ENCODE measurements at places on chromosomes 12 and 14.

- DNase-seq = no peak
- no peaks in the 10 kb centered on the region for H3K36me3 ChIP-seq
- H3K4me1 ChIP-seq = peaks cover 8% of the 10 kb centered on the region
- no peaks in the 10 kb centered on the region for H3K27me3 ChIP-seq
Observed at GRCh38 chr12:107320033-107320928, 226.9 kb upstream of the CRY1 start.

GRCh38 chr12:91991399-91992187 lies 154.1 kb downstream of the BTG1 start:
- H3K4me3 ChIP-seq = no peak overlapping the region
- no peaks in the 10 kb centered on the region for H3K36me3 ChIP-seq
- H3K27me3 ChIP-seq = no peaks in the 10 kb centered on the region
- no peak overlapping the region for H3K27ac ChIP-seq

GRCh38 chr12:11780521-11781101 lies 131.1 kb downstream of the ETV6 start:
- no peak for DNase-seq
- no peaks in the 10 kb centered on the region for H3K4me1 ChIP-seq
- no peaks in the 10 kb centered on the region for H3K36me3 ChIP-seq
- no peak overlapping the region for H3K4me3 ChIP-seq

- no peak overlapping the region for H3K4me3 ChIP-seq
- no peaks in the 10 kb centered on the region for H3K4me1 ChIP-seq
- no peaks in the 10 kb centered on the region for H3K36me3 ChIP-seq
Observed at GRCh38 chr12:123910057-123910456, 62.6 kb downstream of the CCDC92 start.

DNA sequence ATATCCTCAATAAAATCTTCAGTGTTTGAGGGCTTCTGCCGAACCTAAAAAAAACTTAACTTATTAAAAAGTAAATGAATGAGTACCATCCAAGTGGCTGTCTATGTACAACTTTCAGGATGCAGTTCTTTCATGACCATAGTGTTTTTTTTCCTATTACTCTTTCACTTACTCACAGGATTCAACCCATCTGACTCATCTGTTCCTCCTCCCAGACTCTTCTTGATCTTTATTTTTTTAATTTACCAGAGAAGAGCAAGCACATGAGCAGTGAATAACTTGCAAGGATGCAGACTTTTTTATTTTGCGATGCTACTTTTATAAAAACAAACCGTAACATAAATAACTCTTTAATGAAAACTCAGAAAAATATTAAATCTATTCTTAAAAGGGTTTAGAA lies 24.5 kb downstream of the RECQL start:
- no peaks in the 10 kb centered on the region for H3K4me1 ChIP-seq
- H3K27ac ChIP-seq = no peak overlapping the region

- H3K36me3 ChIP-seq = no peaks in the 10 kb centered on the region
- peak; percentile 70 for DNase-seq
- H3K27ac ChIP-seq = peak overlapping the region; percentile 27
- H3K27me3 ChIP-seq = no peaks in the 10 kb centered on the region
- H3K4me3 ChIP-seq = no peak overlapping the region
Observed at GRCh38 chr14:21039585-21040369, 2.4 kb upstream of the RNASE7 start.

DNA sequence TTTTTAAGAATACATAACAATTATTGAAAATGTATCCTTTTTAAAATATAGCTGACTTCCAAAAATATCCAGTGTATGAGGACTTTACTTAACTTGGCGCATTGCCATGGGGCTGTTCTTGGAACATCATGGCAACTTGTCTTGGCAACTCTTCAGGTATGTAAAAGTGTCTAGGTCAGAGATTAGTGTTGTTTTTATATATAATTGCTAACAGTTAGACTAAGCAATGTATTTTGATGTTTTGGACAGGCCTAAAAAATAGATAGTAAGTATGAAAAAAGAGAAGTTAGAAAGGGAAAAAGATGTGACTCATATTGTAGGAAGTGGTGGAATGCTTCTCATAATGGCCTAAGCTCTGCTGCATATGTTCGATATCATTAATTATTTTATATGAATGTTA lies 70.9 kb downstream of the MON2 start:
- H3K27ac ChIP-seq = no peak overlapping the region
- no peak overlapping the region for H3K4me3 ChIP-seq
- no peaks in the 10 kb centered on the region for H3K27me3 ChIP-seq
- DNase-seq = peak; percentile 18

DNA sequence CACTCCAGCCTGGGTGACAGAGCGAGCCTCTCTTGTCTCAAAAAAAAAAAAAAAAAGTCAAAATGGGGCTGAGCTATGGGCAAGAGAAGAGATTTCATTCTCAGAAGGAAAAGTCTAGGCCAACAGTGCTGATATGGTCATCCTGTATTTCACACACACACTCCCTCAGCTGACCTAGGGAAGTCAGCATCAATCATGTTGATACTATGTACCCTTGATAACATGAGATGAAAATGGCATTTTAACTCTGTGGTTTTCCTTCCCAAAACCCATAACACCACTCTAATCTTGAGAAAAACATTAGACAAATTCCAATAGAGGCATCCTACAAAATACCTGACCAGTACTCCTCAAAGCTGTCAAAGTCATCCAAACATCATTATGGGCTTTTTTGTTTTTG lies 2.3 kb upstream of the NEMP1 start:
- no peaks in the 10 kb centered on the region for H3K36me3 ChIP-seq
- H3K4me3 ChIP-seq = no peak overlapping the region
- H3K4me1 ChIP-seq = peaks cover 5% of the 10 kb centered on the region
- H3K27me3 ChIP-seq = no peaks in the 10 kb centered on the region

GRCh38 chr12:95390192-95390591 lies 83.8 kb upstream of the METAP2 start:
- DNase-seq = no peak
- no peaks in the 10 kb centered on the region for H3K27me3 ChIP-seq
- no peak overlapping the region for H3K27ac ChIP-seq
- H3K36me3 ChIP-seq = no peaks in the 10 kb centered on the region

DNA sequence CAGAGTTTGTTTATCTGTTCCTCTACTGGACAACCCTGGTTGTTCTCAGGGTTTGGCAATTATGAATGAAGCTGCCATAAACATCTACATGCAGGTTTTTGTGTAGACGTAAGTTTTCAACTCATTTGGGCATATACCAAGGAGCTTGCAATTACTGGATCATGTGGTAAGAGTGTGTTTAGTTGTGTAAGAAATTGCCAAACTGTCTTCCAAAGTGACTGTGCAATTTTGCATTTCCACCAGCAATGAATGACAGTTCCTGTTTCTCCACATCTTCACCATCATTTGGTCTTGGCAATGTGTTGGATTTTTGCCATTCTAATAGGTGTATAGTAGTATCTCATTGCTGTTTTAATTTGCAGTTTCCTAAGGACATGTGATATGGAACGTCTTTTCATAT lies 39.8 kb upstream of the FBXO33 start:
- H3K27ac ChIP-seq = no peak overlapping the region
- no peaks in the 10 kb centered on the region for H3K27me3 ChIP-seq
- H3K4me3 ChIP-seq = no peak overlapping the region
- no peak for DNase-seq
- H3K36me3 ChIP-seq = no peaks in the 10 kb centered on the region
- H3K4me1 ChIP-seq = no peaks in the 10 kb centered on the region

DNA sequence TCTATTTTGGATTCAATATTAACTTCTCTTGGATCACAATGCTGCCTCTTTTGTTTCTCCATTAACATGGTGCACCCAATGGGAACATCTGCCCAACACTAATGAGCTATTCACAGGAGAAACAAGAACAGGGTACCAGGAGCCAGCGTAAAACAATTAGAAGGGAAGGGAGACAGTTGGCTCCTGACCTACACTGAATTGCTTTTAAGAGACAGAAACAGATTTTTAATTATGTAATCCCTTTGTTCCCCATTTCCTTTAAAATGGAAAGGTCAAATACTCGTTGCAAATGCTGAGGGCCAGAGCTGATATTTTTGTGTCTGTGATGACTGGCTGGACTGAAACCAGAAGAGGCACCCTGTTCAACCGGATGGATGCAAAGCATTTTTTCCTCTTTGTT lies 108.3 kb downstream of the SEC23A start:
- no peak overlapping the region for H3K4me3 ChIP-seq
- DNase-seq = no peak
- no peaks in the 10 kb centered on the region for H3K27me3 ChIP-seq
- no peaks in the 10 kb centered on the region for H3K36me3 ChIP-seq

DNA sequence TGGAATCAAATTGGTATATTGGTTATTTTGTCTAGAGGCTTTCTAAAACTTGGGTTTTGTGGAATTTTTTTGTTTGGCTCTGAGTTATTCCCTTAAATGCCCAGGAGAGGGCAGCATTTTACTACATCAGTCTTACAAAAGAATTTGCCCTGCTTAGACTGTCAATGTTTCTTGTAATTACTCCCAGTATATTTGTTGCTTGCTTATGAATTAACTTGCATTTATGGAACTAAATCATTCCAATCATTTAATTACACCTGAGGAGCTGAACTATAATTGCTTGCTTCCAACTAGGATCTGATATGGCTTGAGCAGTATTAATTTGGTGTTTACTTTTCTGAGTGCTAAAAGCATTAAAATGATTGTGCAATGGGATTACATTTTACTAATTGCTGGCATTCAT lies 48.7 kb downstream of the MIPOL1 start:
- no peaks in the 10 kb centered on the region for H3K36me3 ChIP-seq
- no peak overlapping the region for H3K4me3 ChIP-seq
- no peaks in the 10 kb centered on the region for H3K4me1 ChIP-seq
- no peak overlapping the region for H3K27ac ChIP-seq

DNA sequence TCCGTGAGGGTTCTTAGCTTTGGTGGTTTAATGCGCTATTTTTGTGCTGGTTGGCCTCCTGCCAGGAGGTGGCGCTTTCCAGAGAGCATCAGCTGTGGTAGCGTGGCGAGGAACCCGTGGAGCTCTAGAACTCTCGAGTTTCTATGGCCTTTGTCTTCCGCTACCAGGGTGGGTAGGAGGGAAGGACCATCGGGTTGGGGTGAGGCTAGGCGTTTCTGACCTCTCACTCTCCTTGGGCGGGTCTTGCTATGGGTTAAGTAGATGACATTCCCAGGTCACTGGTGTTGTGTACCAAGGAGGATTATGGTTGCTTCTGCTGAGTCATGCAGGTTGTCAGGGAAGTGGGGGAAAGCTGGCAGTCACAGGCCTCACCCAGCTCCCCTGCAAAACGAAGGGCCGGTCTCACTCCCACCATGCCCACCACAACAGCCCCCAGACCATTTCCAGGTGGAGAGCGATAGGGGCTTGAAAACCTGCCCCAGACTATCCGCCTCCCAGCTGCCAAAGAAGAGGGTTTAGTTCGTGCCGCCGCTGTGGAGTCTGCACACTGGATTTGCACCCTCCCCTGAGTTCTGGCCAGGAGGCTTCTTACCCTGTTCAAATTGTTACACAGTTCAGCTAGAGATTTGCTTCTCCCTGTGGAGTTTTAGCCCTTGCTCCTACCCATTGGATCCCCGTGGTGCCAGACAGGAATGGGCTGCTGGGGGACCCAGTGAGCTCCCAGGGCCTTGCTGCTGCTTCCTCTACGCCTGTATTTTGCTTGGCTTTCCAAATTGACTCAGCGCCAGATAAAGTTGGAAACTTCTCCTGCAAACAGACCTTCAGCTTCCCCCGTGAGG lies 21.9 kb downstream of the RNFT2 start:
- no peak overlapping the region for H3K27ac ChIP-seq
- no peaks in the 10 kb centered on the region for H3K4me1 ChIP-seq
- no peaks in the 10 kb centered on the region for H3K27me3 ChIP-seq
- DNase-seq = no peak
- H3K36me3 ChIP-seq = no peaks in the 10 kb centered on the region

DNA sequence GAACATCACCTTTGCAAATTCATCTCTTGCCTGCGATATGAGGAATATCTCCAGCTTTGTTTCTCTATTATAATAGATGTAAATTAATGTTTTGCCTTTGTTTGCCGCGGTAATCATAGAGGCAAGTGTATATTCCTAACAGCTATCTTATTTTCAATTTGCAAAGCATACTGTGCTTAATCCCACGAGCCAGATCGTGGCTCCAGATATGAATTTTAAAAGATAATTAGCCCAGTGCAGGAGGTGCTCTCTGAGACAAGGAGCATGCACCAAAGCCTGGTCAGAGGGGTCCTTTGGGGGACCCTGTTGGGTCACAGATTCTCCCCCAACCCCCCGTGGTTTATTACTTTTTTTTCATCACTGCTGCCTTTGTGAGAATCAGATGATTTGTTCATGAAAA lies 1087.5 kb downstream of the BCL11B start:
- H3K4me3 ChIP-seq = no peak overlapping the region
- no peaks in the 10 kb centered on the region for H3K27me3 ChIP-seq
- DNase-seq = no peak

DNA sequence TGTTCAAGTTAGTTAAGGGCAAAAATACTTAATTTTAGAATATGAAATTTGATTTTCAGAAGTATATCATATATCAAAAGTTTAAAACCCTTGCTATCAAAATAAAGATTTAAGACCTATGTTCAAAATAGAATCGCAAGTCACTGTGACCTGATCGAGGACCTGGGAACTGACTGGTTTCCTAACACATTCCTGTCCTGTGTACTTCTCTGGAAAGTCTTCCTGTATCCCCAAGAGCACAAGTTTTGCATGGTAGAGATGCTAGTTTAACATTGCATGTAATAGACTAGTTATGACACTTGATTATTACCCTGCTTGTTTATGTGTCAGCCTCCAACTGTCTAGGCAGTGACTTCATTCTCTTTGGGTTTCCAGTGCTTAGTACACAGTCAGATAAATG lies 30.3 kb downstream of the BCAT1 start:
- no peaks in the 10 kb centered on the region for H3K27me3 ChIP-seq
- no peak overlapping the region for H3K4me3 ChIP-seq
- peaks cover 2% of the 10 kb centered on the region for H3K4me1 ChIP-seq
- H3K36me3 ChIP-seq = no peaks in the 10 kb centered on the region

DNA sequence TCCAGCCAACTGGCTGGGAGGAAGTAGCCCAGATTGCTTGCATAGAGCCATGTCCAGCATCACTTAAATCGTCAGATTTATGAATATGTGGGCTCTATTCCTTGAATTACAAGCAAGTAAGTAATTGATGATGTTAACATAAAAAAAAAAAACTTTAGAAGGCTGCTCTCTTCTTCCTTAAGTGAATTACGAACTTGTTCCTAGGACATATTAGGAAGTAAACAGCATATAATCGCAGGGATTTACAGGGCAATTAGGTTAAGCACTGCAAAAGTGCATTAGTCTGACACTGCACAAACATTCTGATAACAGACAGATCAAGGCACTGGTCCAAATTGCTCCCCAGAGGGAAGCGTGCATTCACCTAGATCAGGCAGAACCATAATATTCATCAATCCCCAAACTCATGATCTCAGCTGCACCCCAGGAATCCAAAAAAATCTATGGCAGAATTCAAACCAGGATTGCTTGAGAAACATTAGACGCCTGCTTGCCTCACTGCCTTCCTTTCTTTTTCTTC lies 293.2 kb downstream of the TMEM132D start:
- no peaks in the 10 kb centered on the region for H3K36me3 ChIP-seq
- H3K4me3 ChIP-seq = no peak overlapping the region
- no peaks in the 10 kb centered on the region for H3K4me1 ChIP-seq

DNA sequence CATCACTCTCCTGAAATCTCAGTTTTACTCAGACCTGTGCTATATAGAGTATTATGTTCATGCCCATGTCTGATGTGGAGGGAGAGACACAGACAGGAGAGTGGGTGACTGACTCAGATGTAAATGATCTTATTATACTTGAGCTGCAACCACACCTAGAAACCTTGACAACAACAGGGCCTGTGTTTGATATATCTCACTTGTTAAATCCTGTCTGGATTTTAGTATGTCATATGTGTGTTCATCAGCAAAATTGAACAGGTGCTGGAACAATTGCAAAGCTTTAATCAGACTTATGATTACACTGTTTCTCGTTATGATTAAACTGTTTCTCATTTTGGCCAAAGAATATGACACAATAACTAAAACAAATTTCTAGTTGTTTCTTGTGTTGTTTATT lies 37.7 kb downstream of the DIP2B start:
- no peaks in the 10 kb centered on the region for H3K27me3 ChIP-seq
- H3K4me3 ChIP-seq = no peak overlapping the region
- H3K36me3 ChIP-seq = no peaks in the 10 kb centered on the region

Data from ovary (tissue), 10 donors.